ENCODE measurements at places on chromosomes 16 and 17.

DNA sequence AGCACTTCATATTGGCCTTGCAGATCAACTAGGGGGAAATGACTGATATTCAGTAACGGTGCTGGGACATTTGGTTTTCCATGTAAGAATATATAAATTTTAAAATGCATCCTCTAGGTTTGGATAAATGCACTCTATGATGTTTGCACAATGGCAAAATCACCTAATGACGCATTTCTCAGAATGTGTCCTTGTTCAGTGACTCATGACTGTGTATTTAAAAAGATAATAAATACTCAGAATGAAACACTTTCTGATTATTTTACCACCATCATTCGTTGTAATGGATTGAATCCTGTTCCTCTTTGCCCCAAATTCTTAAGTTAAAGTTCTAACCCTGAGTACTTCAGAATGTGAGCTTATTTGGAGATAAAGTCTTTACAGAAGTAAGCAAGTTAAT lies 17.2 kb upstream of the ADGRG1 start:
- no peak for DNase-seq

GRCh38 chr16:79310710-79311109 lies 289.8 kb downstream of the MAF start:
- no peak for DNase-seq

GRCh38 chr16:77840673-77841501 lies 52.5 kb downstream of the VAT1L start:
- DNase-seq, result no peak

DNA sequence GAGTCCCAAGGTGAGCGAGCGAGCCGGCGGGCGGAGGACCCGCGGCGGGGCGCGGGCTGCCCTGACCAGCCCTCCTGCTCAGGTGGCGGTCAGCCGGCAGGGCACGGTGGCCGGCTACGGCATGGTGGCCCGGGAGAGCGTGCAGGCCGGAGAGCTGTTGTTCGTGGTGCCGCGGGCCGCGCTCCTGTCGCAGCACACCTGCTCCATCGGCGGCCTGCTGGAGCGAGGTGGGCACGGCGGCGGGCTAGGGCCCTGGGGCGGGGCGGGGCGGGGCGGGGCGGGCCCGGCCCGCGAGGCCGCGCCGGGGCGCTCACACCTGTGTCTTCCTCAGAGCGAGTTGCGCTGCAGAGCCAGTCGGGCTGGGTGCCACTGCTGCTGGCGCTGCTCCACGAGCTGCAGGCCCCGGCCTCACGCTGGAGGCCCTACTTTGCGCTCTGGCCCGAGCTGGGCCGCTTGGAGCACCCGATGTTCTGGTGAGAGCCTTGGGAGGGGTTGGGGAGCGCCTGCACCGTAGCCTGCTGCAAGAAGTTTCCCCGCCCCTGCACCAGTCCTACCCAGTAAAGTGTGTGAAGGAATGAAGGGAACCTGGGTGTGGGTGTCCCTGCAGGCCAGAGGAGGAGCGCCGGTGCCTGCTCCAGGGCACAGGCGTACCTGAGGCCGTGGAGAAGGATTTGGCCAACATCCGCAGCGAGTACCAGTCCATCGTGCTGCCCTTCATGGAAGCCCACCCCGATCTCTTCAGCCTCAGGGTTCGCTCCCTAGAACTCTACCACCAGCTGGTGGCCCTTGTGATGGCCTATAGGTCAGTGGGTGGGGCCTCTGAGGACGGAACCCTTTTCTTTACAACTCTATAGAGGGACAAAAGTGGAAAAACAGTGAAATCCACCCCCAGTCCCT lies 802 bp downstream of the SETD6 start:
- peak; percentile 45 for DNase-seq

DNA sequence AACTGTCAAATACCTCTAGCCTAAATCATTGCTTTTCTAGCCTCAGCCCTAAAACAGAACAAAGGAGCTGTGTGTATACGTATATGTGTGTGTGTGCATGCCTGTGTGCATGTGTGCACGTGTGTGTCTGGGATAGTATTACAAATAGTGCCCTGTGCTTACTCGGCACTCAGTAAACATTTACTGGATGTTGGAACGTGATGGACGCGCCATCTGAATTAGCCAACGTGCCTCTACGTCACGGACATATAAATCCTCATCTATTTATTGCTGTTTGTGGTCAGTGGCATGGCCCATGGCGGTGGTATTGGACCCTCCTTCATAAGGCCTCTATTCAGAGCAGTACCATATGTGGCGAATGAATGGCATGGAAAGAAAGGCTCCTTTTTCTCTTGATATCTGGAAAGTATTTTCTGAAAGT lies 37.5 kb downstream of the WWP2 start:
- DNase-seq, result no peak

DNA sequence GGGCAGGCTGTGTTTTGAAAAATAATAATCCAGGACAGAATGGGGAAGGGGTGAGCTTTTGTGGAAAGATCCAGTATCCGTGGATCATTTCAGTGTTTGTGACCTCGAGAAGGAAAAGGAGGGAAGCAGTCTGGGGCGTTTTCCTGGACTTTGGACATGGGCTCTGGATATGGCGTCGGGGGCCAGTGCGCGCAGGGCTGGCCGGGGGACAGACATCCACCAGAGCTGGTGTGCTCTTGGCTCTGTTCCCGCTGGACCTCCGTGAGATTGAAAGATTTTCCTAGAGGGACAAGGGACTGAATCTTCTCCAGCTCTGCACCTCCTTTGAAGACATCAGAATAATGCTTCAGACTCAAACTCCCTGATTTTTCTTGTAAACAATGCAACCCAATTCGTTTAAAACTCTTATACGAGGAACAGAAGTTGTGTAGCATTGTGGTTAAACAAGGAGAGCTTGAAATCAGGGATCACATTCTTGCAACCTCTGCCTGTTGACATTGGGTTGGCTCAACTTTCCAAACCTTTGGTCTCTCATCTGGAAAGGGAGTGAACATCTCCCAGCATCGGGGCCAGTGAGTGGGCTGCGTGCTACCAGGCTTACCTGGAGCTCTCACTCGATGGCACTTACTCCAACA lies 75.9 kb downstream of the C16orf95 start:
- DNase-seq, result no peak
